ENCODE measurements at places on chromosomes 16 and 17. TPM values are rescaled to one million over a fixed set of nuclear protein-coding genes. Genes with fewer than 3 reads are reported as not detected.

ZNF276 gene
- 13.4 TPM for total RNA-seq

KRT28 gene
- total RNA-seq = not detected

GRCh38 chr16:67825119-67825518 lies 17.0 kb upstream of the THAP11 start:
- peaks cover 6% of the 10 kb centered on the region for H3K27me3 ChIP-seq
- H3K4me3 ChIP-seq = no peak overlapping the region
- no peak overlapping the region for H3K27ac ChIP-seq

DNA sequence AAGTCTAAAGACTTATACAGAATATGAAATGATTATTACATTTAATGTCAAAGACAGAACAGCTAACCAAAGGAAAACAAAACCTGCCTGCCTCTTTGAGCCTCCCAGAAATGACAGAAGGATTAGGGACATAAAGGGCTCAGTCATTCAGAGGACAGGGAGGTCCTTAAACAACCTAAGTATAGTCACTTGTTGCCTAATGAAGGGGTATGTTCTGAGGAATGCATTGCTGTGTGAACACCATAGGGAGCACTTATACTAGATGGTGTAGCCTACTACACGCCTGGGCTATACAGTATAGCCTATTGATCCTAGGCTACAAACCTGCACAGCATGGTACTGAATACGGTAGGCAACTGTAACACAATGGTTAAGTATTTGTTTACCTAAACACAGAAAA lies 106.4 kb downstream of the PARN start:
- H3K36me3 ChIP-seq = no peaks in the 10 kb centered on the region
- no peaks in the 10 kb centered on the region for H3K27me3 ChIP-seq
- no peak overlapping the region for H3K4me3 ChIP-seq
- H3K4me1 ChIP-seq = peaks cover 19% of the 10 kb centered on the region
- DNase-seq = no peak

GRCh38 chr16:85492295-85492864 lies 120.7 kb upstream of the GSE1 start:
- no peak overlapping the region for H3K27ac ChIP-seq
- peaks cover 7% of the 10 kb centered on the region for H3K27me3 ChIP-seq
- no peak for DNase-seq
- H3K4me3 ChIP-seq = no peak overlapping the region

DNA sequence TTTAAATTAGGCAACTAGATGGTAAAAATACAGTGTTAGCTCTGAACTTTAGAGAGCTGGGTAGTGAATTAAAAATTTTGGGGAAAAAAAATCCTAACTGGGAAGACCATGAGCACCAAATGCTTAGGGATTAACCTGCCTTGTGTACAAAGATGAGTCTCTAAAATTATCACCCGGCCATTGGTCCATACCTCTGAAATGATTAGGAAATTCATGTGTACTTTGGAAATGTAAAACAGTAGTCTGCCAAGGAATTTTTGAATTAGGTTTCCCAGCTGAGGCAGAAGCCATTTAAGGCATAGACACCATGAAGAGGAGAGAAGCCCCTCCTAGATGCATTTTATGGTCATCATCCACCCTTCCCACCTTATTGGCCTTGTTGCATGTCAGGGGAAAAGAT lies 670.5 kb upstream of the SALL1 start:
- no peak for DNase-seq
- no peaks in the 10 kb centered on the region for H3K27me3 ChIP-seq
- H3K4me3 ChIP-seq = no peak overlapping the region
- H3K36me3 ChIP-seq = no peaks in the 10 kb centered on the region
- H3K4me1 ChIP-seq = peaks cover 14% of the 10 kb centered on the region
- H3K27ac ChIP-seq = no peak overlapping the region

- H3K27ac ChIP-seq = no peak overlapping the region
- no peak for DNase-seq
- H3K4me1 ChIP-seq = peaks cover 28% of the 10 kb centered on the region
- no peaks in the 10 kb centered on the region for H3K36me3 ChIP-seq
- H3K27me3 ChIP-seq = no peaks in the 10 kb centered on the region
Measured at GRCh38 chr17:58966208-58966607, 140.5 kb downstream of the TRIM37 start.

All from HFFc6 (cell line).